ENCODE measurements at places on chromosomes 5 and 9.

GRCh38 chr5:111792471-111793058 is 35.6 kb upstream of the NREP start:
- DNase-seq: no peak

DNA sequence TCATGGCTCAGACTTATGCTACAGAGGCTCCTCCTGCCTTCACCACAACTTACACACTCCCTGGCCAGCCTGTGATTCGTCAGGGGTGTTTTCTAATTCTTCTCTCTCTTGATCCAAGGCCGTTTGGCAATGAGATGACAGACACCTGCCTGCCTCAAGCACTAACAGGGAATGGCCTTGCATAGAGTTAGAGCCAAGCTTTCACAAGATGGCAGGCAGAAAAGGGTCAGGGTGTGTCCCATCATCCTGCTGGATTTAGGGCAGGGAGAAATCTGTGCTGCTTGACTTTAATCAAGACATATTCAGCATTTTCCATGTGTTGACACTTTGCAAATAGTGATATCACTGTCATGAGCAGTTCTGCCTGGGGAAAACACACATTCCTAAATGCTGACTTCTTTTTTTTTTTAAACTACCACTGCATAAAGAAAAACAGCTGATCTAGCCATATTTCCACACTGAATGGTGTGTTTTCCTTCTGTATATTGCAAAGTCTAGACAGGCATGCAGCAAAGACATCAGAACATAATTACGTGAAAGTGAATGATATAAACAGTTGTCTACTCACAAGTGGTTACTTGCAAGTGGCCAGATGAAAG is 95.0 kb upstream of the SLC25A48 start:
- DNase-seq: peak; percentile 35

DNA sequence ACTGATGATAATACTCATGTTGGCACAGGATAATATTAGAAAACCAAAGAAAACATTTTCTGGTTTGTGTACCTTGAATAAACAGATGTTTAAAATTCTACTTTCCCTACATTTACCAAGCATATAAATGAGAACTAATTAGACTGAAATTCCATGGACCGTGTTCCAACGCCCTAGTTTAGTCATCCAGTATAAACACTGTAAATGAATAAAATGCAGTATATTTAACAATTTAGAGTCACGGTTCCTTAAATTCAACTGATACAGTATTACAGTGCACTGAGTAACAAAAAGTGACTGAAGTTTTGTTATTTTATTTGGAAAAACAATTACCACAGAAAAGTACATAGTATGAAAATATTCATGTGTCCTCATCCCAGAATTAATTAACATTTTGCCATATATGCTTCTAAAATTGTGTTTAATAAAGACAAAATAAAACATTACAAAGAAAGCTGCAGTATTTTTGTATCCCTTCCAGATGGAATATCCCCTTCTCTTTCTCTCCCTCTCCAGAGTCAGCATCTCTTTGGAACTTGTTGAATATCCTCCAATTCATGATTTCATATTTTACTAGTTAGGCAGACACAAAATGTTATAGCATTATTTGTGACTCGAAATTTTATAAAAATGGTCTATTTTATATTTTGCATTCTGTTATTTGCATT is 112.5 kb downstream of the HMHB1 start:
- no peak for DNase-seq

DNA sequence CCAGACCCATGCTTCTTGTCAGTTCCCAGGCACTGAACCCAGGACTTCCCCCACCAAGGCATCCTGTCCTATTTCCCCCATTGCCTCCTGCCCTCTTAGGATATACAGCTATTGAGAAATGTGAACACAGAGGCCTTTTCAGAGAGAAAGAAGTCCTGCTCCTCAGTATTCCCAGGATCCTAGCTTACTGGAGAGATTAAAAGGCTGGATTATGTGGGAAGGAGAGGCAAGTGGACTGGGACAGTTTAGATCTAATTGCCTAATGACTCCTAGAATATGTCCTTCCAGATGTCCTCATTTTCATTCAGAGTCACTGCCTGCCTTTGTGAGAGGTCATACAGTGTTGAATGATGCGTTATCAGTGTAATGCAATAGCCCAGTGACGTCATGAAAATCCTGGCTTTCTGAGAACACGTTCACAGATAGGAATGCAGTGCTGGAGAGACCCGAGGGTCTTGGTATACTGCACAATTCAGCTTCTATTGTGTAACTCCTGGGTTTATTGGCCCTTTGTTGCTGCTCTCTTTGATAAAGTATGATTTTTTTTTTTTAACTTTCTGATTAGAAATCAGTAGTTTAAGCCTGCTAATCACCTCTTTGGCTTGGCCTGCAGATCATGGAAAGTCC is 26.2 kb downstream of the WWC1 start:
- peak; percentile 96 for DNase-seq

GRCh38 chr5:122220511-122220910 is 91.2 kb downstream of the ZNF474 start:
- no peak for DNase-seq

DNA sequence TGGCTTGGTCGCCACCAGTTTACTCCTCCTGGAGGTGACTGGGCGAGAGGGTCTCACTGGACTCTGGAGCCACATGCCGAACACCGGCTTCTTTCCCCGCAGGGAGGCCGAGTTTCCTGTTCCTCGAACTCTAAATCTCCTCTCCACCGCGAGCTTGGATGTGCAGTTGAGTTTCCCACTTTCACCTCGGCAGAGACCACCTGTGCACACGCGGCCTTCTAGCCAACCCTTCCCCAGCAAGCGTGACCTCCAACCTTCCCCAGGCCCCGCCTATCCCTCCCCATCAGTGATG is 380.1 kb downstream of the IRX2 start:
- DNase-seq: no peak

GRCh38 chr5:154647114-154647760 is 107.9 kb upstream of the LARP1 start:
- no peak for DNase-seq

DNA sequence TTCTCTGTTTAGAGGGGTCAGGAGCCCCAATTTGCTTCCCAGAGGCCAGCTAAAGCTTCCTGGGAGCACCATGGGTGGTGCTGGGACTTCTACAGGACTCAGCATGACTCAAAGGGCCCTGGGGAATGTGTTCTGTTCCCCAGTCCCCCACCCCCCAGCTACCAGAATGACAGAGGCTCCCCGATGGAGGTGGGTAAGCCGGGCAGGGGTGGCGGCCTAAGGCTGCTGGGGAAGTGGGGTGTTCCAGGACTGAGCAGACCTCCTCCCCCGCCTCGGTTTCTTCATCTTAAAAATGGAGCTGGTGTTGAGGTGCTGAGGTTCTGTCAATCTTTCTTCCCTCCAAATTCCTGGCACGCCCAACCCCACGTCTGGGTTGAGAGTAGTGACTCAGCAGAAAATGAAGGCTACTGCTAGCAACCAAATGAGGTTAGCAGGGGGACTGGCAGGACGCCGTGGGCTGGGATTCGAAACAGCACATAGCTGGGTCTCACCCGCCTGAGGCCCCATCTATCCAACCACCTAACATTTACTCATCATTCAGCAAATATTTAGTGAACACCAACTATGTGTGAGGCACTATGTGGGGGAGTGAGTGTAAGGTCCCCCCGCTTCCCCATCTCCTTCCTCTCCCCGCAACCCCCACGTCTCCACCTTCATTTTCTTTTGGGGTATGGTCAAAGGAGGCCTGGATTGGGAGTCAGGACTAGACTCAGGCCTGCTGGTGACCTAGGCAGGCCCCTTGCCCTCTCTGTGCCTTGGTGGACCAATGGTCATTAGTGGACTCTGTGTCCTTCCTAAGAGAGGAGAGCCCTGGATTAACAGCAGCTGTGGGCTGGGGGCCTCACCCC is 50.2 kb downstream of the C9orf50 start:
- peak; percentile 94 for DNase-seq

DNA sequence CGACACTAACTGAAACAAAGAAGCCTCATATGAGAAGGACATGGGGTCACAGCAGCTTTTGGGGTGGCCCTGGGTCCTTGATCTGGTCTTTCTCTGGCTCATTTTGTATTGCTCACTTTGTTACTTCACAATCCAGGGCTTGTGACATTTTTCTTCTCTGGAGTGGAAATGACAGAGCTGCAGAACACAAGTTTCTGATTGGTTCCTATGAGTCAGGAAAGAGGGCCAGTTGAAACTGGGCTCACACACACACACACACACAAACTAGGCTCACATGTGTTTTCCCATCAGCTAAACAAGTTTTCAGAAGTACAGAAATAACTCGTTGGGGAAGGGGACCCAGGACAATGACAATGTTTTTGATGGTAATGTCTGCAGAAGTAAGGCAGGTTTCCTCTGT is 54.3 kb downstream of the TMC1 start:
- no peak for DNase-seq

GRCh38 chr5:91214571-91214970 is 168.5 kb downstream of the ARRDC3 start:
- DNase-seq: no peak

- no peak for DNase-seq
Measured at GRCh38 chr5:35149041-35149440, 81.2 kb downstream of the PRLR start.

DNA sequence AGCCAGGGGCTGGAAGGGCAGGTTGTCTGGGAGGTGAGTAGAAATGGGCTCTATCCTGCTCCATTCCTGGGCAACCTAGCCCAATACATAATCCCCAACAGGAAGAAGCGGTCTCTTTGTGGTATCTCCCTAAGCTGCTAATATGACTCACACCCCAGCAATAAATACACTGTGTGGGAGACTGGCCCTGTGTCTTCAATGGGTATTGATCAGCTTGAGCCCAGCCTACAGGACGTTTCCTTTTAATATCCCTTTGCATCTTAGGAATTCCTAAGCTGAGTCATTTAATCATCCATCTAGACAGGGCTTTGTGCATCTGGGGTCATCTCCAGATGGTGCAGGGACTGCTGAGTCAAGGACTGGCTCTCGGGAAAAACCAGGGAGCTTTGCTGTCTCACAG is 207.0 kb upstream of the PANK3 start:
- DNase-seq: no peak

- DNase-seq: no peak
Measured at GRCh38 chr9:78559449-78559885, 262.5 kb downstream of the PSAT1 start.

DNA sequence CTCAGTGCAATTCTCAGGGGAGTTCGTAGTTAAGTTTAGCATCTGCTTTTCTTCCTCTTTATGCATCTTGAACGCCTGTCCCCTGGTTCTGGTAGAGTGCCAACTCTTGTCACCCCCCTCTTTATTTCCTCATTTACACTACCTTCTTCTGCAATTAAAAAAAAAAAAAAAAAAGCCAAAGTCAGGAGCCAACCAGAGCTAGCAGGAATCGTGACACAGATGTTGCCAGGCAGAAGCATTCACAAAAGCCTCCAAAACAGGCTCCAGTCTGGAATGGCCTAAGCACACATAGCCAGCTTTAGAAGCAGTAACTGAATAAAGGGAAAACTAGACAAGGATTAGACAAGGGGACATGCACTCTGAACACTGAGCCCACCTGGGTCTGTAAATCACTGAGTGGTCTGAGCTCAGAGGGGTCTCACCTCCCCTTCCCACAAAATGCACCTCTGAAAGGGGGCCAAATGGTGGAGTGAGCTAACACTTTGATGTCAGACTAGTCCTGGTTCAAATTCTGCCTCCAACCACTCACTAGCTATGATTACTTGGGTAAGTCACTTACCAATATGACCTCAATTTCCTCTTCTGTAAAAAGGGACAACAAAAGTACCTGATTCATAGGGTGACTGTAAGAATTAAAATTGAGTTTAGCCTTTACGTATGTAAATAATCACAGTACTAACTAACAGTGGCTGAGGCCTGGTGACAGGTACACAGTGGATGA is 2.0 kb downstream of the CD74 start:
- peak; percentile 17 for DNase-seq

DNA sequence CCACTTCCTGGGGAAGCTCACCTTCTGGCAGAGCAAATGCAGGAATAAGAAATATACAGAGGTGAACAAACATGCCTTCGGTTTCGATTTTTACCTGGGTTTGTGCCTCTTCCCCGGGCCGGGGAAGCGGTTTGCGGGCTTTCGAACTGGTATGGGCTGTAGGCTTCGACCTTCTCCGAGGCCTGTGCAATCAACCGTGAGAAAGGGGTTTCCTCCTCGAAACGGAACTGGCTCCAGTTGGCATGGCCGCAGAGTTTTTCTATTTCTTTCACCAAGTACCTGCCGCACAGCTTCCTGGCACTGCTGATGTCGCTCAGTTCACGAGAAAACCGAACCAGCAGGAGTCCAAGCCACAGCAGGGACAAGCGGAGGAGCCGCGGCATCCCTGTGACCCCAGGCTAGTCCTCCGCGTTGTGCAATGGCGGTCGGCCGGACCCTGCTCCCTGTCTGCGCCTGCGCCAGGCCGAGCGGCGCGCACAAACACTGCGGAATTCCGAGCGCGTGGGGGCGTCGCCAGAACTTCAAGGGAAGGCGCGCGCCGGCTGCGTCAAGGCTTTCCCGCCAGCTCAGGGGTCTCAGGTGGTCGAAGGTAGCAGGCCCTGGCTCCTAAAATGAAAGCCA is at the start of gene INSL6:
Gene INSL6 (minus strand): TSS at position 420 of the 621 bp plus-strand sequence. CDS start 37 bp downstream, at position 383.
- DNase-seq: no peak

DNA sequence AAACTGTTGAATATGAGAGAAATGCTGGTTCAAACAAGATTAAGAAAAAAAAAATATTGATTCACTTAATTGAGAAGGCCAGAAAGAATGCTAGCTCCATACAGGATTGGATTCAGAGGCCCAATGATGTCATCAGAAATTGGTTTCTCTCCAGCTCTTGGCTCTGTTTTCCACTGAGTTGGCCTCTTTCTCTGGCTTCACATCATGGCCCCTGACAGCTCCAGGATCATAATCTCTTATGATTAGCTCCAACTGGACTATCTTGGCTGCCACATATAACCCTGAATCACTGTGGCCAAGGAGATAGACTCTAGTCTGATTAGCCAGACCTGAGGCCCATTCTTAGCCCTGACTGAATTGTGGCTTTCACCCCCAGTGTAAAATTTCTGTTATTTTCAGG is 244.7 kb upstream of the GRAMD2B start:
- DNase-seq: peak; percentile 40

GRCh38 chr9:124045076-124045829 is 33.7 kb downstream of the LHX2 start:
- no peak for DNase-seq

DNA sequence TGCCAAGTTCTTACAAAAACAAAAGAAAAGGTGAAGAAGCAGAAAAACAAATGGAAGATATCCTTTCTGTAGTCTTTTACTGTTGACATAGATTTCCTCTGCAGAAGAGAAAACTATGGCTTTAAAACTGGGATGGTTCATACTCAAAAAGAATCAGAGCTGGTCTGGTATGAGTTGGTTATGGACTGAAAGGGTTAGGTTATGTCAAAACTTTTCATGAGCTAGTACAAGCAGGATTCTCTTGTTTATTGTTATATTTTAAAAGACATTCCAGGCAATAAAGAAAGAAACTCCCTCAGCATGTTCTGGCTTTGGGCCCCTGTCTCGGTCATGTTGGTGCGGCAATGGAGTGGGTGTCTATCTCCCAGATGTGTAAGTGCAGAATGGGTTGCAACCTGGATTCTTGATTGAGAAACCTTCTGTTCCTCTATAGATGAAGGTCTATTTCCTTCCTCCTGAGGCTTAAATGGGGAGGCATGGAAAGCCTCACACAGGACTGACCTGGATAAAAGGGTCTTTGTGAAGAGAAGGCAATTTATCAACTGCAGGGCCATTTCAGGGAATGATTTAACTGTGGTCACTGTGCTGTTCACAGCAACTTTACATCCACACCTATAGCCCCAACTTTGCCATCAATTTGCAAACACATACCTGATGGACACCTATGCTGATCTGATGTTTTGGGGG is 209.6 kb upstream of the TNC start:
- no peak for DNase-seq
